Stimulated activated CD8-positive, alpha-beta memory T cell treated with anti-CD3 and anti-CD28 coated beads, Interleukin-15, amount 100 ng/mL, for 4 hours (primary cell): ENCODE measurements at places on chromosomes 16 and 17.

DNA sequence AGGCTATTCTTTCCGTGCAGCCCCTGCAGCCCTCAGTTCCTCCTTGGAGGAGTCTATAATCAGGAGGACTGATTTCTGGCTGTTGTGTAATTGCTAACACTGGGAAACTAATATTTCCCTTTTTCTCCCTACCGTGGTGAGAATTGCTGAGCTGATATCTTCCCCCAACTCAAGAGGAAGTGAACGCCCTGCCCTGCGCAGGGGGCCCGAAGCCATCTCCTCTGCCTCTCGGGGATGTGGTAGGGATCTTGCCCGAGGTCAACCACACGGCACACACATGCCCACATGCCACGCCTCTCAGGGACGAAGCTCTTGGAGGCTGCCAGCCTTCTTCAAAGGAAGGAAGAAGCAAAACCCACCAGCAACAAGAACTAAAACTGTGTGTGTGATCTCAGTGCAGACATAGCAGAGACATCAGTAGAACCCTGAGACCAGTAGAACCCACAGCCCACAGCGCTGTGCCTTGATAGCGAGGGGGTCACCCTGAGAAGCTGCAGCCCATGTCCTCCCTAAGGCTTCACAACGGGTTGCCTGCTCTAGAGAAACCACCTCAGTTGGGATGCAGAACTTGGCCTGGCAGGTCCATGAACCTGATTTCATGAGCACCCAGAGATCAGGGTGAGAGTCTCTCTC lies 8.9 kb upstream of the ULK2 start:
- no peak for DNase-seq

DNA sequence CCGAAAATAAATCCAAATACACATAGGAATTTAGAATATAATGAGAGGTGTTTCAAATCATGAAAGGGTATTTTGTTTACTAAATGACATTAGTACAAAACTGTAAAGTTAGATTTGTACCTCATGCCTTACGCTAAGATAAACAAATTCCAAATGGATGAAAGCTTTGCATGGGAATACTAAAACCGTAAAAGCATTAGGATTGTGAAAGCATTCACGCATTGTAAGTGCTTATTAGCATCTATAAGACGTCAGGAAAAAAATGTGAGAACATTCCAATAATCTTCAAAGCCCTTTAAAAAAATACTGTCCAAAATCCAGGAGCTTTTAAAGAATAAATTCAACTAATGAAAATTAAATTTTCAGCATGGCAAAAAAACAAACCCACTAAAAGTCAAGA lies 24.8 kb upstream of the ALOX15 start:
- DNase-seq = no peak

DNA sequence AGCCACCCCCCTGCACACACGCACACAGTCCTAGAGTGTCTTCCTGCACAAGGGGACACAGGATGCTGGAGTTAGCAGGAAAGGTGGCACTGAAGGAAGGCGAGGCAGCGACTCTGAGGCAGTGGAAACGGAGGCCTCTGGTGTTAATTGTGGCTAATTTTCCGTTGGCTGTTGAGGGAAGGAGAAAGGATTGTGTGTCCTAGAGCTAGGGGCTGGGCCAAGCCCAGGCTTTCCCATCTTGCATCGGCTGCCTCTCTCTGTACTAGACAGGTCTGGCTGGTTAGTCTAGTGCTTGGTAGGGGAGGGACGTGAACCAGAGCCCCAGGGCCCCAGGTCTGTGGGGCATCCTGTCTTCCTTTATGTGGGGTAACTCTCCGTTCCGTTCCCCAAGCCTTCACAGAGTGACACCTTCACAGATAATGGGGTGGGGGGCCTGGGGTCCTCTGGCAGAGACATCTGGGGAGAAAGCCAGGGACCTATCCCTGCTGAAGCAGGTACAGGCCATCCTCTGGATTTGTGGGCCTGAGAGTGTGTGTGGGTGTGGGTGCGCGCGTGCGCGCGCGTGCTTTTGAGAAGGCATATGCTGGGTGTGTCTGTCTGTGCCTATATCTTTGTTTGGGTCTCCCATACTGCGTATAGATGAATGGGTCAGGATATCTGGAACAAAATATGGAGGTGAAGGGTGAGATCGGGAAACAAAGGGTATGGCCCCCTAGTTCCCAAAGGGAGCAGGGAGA lies at the start of gene CHD3:
CHD3 (plus strand) TSS at position 606 of the 737 bp plus-strand sequence. CDS start 212 bp downstream, outside the sequence.
- DNase-seq = no peak

DNA sequence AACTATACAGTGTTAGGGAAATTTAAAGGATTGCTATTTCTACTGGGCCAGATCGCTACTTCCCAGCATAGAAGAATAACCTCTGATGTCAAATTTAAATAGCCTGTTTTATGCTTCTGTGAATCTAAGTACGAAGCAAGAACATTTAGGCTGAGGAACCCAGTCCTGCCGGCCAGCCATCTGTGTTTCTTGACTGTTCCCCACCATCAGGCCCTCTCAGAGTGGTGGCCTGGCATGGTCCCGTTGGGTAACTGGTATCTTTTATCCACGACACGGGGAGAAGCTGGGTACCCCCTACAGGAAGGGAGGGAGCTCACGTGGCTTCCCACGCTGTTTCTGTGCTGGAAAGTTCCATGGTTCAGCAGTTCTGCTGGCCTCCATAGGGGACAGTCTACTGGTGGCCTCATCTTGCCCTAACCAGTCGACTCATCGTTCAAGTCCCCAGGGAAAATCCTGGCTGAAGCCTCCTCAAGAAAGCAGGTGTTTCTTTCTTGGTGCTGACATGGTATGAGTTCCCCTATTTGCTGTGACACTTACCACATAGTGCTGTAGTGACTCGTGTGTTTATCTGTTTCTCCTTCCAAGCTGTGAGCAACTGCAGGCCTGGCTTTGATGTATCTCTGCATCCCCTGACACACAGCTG lies 201.7 kb upstream of the NLRP1 start:
- DNase-seq = no peak

GRCh38 chr17:1104222-1104621 lies 75.6 kb downstream of the ABR start:
- DNase-seq = no peak

DNA sequence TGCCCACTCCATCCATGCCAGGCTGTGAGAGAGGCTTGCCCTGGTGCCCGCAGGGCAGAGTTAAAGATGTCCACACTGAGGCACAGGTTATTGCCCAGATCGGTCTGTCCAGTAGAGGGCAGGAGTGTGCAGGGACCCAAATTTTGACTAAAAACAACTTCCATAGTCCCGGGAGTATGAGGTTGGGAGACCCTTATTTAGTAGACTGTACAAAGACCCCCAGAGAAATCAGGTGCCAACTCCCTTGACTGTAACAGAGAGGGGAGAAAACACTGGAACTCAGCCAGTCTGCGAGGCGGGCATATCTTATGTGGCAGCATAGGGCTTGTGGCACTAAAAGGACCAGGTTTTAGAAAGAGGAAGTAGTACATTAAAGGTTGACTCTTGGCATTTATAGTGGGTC lies 43.4 kb downstream of the HNF1B start:
- DNase-seq = no peak
